ENCODE measurements at places on chromosomes 2 and 18.

DNA sequence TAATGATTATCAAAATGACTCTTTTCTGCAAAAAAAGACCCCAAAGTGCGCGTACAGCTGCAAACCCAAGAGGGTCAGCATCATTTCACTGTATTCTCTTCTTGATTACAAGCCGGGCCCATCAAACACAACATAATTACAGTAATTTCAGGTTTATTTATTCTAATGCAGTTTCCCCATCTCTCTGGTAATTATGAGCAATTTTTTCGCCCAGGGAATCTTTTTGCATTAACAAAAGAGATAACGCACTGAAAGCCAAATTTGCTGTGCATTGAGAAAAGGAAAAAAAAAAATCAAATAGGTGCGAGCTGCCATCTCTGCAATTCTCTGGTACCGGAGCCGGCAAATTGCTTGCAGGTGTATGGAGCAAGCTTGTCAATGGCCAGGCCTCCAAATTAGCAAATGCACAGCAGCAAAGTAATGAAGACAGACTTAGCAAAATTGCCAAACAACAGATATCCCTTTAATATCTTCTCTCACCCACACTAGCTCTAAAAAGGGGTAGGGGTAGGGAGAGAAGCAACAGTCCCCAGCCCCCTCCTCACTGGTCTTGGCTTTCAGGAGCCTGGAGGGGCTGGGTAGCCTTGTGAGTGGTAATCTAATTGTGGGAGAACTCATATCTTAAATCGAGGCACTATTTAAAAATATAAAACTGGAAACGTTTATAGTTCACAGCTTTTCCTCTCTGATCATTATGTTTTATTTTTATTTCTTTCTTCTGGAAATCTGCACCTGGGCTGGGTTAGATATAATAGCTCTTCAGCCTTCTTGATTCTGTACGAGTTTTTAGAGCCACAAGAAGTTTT, 6.7 kb downstream of the DLX1 start:
- DNase-seq = no peak

- DNase-seq = no peak
These were observed 53.6 kb downstream of the VIT start for GRCh38 chr2:36750101-36750500.

- no peak for DNase-seq
These were observed 50.3 kb downstream of the ARHGAP25 start for GRCh38 chr2:68784915-68785314.

GRCh38 chr2:236888794-236889780, 196.6 kb upstream of the COPS8 start:
- DNase-seq = peak; percentile 73

DNA sequence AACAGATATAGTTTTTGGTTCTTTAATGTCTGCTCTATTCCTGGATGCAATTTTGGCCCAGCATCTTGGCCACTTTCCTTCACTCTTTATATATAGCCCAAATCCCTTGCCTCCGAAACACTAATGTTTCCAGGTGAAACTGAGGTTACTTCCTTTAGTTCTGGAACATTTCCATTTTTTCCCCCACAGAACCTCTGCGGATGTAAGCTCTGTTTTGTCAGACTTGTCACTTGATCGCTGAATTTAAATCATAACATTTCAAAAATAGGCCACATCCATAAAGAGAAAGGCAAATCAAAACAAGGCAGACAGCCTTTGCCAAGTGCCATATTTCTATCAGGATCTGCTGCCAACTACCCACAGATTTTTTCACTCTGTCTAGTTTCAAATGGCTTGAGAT, 115.1 kb downstream of the ANKRD44 start:
- peak; percentile 39 for DNase-seq

DNA sequence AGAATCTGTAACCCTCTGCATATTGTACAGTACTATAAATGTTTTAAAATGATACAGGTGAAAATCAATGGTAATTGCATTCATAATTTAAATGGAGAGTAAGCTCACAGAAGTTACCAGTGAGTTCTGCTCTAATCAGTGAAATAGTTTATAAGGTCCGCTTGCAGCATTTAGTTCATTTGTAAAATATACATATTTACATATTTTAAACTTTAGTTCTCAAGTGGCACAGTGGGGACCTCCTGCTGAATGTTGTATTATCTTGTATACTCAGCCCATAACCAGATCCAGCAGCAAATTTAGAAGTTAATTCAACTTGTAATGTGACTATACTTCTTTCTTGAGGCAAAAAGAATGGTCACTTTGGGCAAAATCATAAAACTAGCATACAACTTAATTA, 41.7 kb upstream of the TBR1 start:
- no peak for DNase-seq

GRCh38 chr2:219523031-219523671, 8.9 kb downstream of the ASIC4 start:
- DNase-seq = peak; percentile 63

DNA sequence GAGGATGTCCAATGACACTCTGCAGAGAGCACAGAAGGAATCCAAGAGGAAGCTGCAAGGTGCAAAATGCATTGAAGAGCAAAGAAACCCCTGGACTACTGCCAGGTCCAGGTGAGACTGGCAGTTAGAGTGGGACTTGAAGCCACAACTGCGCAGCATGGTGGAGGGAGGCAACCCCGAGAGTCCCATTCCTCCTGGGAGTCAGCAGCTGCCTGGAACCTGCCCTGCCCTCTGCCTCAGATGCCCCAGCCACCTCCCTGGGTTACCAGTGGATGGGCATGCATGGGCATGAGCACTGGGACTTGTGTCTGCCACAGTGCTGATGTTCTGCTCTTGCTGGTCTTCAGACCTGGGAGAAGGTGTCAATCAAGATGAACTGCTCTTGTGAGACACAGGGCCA, 43.2 kb downstream of the ANKMY1 start:
- DNase-seq = no peak

DNA sequence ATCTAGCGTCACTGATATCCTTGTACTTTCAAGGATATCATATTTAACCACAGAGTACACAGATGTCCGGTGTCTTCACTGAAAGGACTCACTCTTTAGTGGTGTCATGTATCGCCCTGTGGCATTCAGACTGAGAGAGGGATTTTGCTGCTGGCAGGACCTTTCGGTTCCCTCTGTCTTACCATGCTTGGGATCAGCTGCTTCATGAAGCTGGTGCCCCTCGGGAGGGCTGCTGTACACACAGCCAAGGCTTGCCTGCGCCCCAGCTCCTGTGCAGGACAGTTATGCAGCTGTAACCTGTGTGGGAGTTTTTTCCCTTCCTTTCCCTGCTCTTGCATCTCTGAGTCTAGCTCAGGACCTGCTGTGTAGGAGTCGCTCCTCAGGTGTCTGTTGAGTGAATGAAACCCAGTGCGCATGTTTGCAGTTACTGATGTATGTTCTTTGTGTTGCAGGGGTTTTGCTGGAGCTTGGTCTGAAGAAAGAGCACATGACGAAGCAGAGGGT, 64.4 kb downstream of the GREB1 start:
- DNase-seq = no peak

- no peak for DNase-seq
These were observed 379.4 kb upstream of the UBE2E3 start for GRCh38 chr2:180601016-180601415.

DNA sequence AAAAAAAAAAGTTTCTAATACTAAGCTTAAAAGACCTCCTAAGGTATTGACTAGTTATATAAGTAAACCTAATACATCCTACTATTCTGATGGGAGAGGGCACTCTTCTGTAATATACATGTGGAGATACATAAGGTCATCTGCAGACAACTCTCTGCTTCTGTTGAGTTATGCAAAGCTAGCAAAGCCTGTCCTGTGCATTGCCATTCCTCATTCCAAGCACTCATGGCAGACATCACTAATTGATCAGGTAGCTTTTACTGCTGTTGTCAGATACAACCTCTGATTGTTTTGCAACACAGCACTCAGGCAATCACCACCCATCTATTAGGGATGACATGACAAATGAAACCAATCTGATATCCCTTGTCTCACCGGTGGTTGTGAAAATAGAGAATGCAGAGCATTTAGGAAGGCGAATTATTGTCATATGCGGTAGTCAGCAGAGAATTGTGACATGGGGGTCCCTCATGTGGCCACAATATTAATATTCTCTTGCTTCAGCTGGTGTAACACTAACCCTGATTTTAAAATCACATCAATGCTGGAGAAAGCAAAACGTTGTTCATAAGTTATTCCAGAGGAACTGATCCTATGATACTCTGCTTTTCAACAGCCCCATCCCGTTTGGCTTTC, 416.5 kb upstream of the GYPC start:
- no peak for DNase-seq

DNA sequence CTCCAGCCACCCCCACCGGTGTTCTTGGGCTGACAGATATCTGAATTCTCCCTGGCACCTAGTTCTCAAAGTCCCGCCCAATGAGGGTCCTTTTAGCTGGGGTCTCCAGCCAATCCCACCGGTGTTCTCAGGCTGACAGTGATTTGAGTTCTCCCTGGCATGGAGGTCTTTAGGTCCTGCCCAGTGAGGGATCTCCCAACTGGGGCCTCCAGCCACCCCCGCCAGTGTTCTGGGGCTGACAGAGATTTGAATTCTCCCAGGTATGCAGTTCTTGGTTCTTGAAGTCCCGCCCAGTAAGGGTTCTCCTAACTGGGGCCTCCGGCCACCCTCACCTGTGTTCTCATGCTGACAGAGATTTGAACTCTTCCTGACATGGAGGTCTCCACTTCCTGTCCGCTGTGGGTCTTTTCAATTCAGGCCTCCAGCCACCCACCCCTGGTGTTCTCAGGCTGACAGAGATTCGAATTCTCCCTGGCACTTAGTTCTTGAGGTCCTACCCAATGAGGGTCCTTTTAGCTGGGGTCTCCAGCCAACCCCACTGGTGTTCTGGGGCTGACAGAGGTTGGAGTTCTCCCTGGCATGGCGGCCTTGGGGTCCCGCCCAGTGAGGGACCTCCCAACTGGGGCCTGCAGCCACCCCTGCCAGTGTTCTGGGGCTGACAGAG, 154.6 kb downstream of the ANKRD36 start:
- peak; percentile 1 for DNase-seq

DNA sequence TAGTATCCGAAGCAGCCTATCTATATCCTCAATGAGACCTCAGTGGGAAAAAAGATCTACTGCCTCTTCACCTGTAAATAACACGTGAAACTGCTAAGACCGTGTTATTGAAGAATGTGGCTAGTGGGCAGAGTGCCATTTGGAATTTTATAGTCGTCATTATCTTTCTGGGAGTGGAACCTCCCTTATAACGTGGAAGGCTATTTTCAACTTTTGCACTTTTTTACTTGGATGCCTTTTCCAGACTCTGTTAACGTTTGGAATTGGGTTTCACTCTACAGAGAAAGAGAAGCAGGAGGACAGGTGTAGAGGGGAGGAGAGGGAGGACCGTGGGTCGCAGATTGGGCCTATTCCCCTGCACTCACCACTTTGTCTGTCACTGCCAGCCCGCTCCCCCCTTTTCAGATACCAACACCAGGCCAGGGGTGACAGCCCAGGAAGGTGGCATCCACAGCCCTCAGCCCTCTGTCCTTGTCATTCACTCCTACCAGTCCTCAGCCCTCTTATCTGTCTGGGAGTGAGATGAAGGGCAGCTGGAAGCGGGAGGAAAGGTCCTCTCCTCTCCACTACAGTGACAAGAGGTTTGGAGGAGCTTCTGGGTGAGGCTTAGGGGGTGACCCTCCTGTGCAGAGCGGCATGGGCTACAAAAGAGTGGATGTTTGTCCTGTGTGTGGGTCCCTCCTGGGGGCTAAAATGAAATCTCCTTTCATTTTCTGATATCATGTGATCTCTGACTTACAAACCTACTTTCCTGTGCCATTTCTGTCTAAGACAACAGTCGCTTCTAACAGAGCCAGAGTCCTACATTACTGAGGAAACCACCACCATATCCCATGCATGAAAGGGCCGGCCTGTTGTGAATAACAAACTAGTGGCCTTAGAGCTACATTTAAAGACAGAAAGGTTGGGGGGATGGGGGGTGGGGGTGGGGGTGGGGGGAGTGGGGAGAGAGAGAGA, 23.9 kb upstream of the CEP68 start:
- no peak for DNase-seq

- DNase-seq = no peak
These were observed 82.4 kb downstream of the CTIF start for GRCh38 chr18:48621240-48621639.

GRCh38 chr2:213238753-213239495, 45.3 kb upstream of the SPAG16 start:
- DNase-seq = peak; percentile 47

- DNase-seq = no peak
These were observed 101.3 kb downstream of the RAD51AP2 start for GRCh38 chr2:17416884-17417391.

GRCh38 chr2:7795778-7796563, 878.8 kb downstream of the RNF144A start:
- peak; percentile 89 for DNase-seq

GRCh38 chr2:195683174-195683573, 26.1 kb downstream of the SLC39A10 start:
- peak; percentile 14 for DNase-seq

- DNase-seq = peak; percentile 75
These were observed 125.6 kb upstream of the PKDCC start for GRCh38 chr2:41922177-41922576.

GRCh38 chr2:66573821-66574233, 138.9 kb downstream of the MEIS1 start:
- DNase-seq = peak; percentile 75

GRCh38 chr2:118061135-118061955, 26.9 kb upstream of the INSIG2 start:
- DNase-seq = peak; percentile 66

GRCh38 chr18:2027016-2027415, 544.3 kb downstream of the METTL4 start:
- DNase-seq = no peak

DNA sequence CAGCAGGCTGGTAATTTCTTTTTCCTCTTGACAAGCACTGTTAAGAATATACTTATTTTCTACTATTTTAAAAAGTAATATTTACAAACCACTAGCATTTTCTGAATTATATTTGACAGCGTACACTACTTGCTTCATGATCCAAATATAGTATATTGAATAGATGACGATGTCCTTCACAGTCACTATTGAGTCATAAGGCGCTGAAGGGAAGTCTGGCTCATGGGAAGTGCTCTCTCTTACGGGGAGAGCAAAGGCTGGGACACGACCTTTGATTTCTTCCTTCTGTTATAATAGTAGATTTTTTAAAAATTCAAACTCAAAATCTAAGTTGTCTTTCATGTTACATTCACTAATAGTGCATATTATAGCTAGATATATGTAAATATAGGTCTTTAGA, 357.1 kb downstream of the SOCS6 start:
- no peak for DNase-seq

DNA sequence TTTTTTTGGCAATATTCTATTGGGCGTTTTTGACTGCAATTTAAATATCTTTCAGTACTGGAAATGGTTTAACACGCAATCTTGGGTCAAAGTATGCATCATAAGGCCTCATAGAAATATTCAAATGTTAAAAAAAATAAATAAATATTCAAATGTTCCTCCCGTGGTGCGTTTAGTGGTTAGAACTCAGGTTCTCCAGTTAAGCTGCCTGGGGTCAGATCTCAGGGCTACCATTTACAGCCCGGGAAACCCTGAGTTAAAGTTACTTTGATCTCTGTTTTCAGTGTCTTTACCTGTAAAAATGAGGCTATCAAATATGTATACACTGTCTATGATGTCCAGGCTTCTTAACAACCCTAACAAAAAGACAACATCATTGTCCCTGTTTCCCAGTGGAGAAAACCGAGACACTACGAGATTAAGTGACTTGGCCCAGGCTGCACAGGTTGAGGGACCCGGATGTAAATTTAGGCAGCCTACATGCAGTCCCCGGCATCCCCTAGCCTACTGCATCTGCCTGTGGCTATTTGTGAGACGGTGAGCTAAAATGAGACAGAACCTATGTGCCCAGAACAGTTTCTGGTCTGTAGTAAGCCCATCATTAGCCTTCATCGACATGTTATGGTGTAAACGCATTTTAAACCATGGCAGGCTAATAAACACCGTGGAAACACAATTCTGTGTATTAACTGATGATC, 1.7 kb downstream of the FHL2 start:
- no peak for DNase-seq
